ENCODE measurements at places on chromosomes 6 and 20.

- DNase-seq, result no peak
Measured at GRCh38 chr6:79261666-79262065, 27.2 kb upstream of the HMGN3 start.

DNA sequence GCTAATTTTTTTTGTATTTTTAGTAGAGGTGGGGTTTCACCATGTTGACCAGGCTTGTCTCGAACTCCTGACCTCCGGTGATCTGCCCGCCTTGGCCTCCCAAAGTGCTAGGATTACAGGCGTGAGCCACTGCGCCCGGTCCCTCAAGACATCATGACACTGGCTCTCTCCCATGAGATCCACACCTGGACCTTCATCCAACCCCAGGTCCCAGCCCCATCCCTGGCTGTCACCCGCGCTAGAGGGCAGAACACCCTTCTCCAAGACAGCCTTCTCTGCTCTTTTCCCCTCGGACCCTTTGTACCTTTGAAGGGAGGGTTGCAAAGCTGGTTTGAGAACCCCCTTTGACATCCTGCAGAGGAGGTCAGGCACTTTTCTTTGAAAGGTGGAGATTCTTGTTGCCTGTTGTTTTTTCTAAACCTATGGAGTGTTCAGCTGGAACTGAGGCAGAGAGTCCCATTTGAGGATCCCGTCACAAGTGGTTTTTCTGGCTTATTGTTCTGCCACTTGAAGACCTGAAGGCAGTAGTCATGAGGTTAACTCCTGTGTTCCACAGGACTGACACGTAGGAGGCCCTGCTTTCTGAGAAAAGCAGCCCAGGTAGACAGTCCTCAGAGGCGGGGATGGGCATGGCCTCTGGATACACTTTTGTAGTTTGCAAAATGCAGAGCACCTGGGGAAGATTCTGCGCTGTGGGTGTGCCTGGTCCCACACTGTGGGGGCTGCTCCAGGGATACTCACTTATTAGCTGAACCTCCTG lies 171.1 kb upstream of the SNX9 start:
- no peak for DNase-seq

GRCh38 chr20:40335437-40335836 lies 353.6 kb downstream of the MAFB start:
- DNase-seq, result no peak

DNA sequence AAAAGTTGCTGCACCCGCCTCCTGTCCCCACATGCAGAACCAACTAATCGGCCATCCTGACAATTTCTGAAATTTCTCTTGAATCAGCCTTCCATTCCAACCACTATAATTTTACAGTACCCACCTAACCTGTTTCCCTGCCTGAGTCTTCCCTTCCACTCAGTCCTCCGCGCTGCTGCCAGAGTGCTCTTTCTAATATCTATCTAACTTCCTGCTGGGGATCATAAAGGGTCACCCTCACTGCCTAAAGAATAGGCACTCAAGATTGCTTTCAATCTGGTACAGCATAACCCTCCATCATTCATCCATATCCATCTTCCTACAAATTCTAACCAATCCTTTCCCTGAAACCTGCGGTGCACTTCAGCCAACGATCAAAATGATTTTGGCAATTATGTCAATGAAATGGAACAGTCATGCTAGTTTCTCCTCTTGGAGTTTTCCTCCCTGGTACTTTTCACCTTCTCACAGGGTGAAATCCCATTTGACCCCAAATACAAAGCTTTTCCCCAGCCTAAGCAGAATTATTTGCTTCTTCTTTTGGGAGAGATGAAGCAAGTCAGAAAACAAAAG lies 117.5 kb upstream of the BEND6 start:
- DNase-seq, result no peak

- no peak for DNase-seq
Measured at GRCh38 chr6:4802312-4802935, 26.2 kb downstream of the CDYL start.

- DNase-seq, result no peak
Measured at GRCh38 chr6:63816982-63817436, 181.4 kb downstream of the PHF3 start.

DNA sequence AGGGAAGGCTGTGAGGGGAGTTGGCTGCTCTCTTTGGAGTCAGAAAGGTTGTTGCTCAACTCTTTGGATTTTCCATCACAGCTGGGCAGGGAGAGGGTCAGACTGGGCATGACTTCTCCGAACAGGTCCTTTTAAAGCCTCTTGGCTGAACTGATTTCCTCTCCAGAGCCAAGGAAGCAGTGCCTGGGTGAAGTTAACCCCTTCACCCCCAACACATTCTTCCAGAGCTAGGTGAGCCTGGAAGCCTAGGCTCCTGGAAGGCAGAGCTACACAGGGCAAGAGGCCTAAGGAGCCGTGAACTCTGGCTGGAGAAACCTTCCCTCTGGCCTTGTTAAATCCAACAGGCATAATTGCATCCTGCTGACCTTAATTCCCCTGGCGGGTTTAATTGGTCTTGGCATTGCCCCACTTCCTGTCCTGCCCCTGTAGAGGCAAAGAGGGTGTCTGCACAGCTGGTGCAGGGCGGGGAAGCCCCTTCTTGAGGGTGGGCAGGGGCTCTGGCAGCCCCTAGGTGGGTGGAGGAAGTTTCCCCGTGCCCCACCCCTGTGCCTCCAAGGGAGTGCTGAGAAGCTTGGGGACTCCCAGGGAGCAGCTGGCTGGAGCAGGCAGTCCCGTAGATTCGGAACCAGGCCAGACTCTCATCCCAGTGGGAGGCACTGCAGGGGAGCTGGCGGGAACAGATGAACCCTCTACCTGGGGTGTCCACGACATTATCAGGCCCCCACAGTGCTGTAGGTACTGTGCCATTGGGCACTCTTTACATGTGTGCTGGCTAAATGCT lies 3.6 kb upstream of the MYLK2 start:
- DNase-seq, result no peak

DNA sequence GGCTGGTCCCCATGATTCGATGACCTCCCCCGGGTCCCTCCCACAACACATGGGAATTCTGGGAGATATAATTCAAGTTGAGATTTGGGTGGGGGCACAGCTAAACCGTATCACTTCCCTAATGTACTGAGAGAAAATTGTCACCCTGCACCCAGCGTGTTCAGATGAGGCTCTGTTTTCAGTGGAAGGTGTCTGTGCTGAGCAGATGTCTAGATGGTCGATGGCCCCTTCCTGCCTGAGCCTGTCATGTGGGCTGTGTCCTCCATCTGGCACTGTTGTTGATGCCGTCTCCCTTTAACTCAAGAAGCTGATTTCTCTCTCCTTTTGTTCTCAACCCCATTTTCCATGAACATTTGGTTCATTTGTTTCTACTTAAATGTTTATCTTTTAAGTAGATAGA lies 37.0 kb downstream of the TMEM181 start:
- DNase-seq, result no peak

DNA sequence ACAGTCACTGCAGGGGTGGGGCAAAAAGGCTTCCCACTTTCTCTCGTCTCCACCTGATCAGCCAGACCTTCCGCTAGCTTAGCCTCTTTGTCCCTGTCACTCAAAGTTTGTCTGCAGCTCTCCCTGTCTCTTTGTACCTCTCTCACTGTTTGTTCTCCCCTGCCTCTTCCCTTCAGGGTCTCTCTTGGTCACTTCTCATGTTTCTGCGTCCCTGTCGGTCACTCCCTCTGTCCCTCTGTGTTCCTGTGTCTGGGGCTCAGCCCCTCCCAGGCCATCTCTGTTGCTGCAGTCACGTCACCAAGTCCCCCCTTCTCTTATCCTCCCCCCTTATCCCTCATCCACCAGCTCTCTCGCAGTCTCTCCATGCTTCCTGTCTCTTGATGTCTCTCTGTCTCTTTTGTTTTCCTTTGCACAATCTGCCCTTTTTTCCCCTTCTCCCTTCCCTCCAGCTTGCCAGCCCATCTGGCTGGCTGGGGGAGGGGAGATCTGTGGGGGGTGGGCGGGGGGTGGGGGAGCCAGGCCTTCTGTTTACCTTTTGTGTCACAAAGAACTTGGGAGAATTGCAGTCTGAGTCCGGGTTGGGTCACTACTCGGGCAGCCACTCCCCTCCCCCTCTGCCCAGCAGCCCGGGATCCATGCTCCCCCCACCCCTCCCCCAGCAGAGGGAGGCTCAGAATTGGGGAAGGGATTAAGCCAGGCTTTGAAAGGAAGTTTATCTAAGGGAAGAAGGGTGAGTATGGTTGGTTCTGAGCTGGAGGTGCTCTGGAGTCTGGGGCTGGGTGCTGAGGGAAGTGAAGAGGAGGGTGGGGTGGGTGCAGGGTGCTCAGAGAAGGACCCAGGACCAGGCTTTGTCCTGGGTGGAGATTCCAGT lies 32.3 kb downstream of the FOXP4 start:
- DNase-seq, result no peak

DNA sequence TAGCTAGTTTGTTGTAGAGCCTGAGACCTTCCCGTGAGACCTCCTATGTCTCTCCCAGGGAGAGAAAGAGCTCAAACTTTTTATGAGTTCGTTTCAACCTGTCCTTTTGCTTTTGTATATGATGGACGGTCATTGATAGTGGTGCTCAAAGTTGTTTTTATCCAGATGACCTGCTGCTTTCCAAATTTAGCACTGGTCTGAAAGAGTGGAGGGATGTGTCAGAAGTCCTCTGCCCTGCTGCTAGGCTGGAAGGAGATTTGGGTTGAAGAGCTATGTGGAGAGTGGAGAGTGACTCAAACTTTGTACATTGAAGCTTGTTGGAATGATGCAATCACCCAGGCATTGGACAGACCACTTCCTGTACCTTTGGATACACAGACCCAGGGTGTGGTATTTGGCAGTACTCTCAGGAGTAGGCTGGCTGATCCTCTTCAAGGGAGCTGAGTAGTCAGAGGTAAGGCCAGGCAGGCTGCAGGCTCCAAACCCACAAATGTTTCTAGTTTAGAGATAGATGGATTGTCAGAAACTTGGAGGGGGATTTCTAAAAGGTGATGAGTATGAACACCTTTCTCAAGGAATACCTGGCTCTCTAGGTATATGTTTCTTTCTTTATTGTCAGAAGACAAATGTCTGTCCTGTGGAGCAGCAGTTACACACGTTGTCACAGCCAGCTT lies 49.4 kb upstream of the RREB1 start:
- peak; percentile 76 for DNase-seq

- DNase-seq, result no peak
Measured at GRCh38 chr20:12531626-12532025, 477.1 kb upstream of the SPTLC3 start.

GRCh38 chr6:163165922-163166321 lies 248.6 kb upstream of the QKI start:
- DNase-seq, result no peak

DNA sequence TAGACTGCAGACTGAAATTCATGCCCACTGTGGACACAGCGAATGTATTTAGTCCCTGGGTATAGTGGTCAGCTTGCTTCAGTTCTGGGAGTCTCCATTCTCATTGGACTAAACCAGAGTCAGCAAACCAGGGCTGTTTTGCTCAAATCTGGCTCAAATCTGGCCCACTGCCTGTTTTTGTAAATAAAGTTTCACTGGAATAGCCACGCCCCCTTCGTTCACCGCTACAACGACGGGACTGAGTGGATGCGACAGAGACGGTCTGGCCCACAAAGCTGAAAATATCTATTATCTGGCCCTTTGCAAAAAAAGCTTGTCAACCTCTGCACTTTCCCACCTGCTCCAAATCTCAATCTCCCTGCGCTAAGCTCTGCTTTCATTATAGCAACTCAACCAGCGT lies 135.4 kb downstream of the BMP7 start:
- no peak for DNase-seq

DNA sequence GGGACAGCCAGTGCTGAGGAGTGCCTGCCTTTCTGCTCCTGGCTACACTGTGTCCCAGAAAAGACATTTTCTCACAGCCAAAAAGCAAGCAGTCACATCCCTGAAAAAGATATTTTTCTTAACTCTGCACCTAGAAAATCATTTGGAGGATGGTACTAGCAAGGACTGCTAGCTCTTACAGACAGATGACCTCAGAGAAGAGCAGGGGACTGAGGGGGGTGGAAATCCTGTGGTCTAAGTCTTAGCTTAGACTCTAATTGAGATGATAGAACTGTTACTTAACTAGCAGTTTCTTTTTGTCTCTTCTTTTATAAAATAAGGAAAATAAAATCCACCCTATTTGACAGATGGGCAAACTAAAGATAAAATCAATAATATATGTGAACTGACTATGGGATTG lies 152.8 kb downstream of the TMEM200A start:
- no peak for DNase-seq

- no peak for DNase-seq
Measured at GRCh38 chr6:34276881-34277762, 28.3 kb upstream of the SMIM29 start.

GRCh38 chr6:3798055-3798919 lies 46.8 kb upstream of the PXDC1 start:
- no peak for DNase-seq

- no peak for DNase-seq
Measured at GRCh38 chr20:50292591-50293283, 102.1 kb downstream of the CEBPB start.

DNA sequence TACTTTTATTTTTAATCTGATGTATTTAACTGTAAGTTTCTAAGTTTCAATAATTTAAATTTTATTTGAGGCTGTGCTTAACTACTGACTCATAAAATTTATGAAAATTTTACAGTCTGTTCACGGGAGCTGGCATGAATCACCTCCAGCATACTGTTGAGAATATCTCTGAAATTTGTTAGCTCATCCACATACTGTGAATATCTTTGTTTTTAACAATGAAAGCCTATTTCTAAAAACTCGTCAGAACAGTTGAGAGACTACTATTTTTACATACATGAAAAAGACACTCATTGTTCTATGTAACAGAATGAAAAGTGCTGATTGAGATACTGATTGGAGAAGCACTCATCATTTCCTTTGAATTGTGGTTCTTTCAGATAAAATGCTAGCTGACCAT lies 749.3 kb downstream of the TENT5A start:
- no peak for DNase-seq

GRCh38 chr20:4011226-4011975 lies 4.0 kb downstream of the RNF24 start:
- DNase-seq, result no peak

GRCh38 chr6:73309785-73310502 lies 44.1 kb downstream of the DPPA5 start:
- peak; percentile 67 for DNase-seq

DNA sequence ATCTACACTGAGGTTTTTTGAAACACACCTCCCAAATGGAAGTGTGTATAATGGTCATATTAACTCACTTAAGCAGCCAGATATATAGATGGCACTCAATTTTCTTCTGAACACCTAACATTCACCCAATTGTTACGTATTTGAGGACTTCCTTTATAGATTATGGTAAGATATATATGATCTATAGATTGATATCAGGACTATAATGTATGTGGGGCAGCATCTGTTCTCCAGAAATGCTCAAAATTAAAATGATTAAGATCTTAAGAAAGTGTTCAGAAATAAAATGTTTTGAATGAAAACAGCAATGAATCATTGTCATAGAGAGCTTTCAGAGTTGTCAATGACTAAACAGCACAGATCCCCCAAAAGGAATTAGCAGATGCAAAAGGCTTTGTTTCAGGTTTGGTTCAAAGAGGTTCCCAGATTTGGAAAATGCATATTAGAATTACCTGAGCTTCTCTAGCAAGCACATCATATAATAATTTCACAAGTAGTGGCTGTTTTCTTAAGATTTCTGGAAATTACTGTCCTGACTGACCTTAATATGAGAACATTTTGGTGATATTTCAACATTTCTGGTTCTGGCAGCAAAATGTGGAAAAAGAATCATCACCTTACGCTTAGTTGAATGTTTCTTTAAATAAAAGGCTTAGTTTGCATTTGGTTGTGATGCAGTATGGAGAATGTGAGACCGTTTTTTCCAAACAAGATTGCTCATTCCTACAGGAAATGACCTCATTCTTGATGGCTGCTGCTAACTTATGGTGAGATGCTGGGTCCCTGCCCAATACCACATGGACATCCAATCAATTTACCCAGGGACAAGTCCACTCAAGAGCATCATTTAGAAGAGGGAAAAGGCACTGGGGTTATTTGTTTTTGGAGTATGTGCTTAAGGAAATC lies 31.5 kb downstream of the TRAF3IP2 start:
- DNase-seq, result no peak

GRCh38 chr20:9928955-9929354 lies 90.1 kb upstream of the PAK5 start:
- DNase-seq, result no peak

All from amniotic stem cell (primary cell).